GM10248 (cell line): ENCODE measurements at places on chromosomes 13 and 19.

GRCh38 chr19:18392417-18392816, 5.0 kb downstream of the LRRC25 start:
- no peak for DNase-seq

DNA sequence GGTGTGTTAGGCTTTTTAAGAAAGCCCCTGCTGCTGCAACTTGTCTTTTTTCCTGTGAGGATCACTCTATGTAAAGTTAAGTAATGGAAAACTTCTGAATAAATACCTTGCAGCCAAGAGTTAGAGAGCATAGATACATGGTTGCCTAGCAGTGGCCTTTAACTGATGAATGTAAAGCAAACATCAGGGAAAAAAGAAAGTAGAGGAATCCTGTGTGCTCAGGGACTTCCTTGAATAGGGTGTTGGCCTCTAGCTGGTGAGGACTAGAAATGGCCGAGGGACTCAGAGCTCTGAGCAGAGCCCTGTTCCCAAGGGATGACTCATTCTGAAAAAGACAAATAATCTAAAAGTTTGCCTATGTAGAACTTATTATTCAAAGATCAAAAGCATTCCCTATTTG, 135.7 kb downstream of the MIPEP start:
- no peak for DNase-seq

DNA sequence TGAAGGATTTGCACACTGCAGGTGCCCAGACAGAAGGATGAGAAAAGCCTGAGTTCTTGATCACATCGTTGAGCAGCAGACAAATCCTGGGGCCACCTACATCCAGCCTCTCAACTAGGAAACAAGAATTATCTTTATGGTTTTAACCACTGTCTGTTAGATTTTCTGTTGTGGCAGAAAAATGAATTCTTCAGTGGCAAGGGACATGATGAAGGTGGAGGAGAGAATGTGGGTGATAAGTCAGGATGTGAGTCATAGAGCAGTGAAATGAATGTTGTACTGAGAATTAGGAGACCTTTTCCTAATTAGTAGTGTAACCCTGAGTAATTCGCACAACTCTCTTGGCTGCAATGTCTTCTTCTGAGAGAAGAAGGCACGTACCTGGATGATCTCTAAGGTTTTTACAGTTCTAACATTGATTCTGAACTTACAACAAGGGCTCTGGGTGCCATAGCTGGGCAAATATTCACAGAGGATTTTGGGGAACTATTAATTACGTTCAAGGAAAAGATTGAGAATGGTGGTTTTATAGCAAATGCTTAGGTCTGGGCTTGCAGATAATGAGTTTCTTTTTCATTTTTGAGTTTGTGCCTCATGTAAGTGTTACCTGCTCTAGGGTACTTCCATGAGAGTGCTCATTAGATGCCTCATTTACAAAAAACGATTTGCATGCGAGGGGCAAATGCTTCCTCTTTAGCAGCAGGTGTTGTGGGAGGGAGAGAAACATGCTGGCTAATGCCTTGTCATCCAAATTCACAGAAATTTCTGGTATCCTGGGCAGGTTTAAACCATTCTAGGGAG, 111.0 kb upstream of the KL start:
- peak; percentile 31 for DNase-seq

- no peak for DNase-seq
Measured at GRCh38 chr19:40888191-40888590, 6.2 kb upstream of the CYP2A7 start.

GRCh38 chr19:40617961-40618360, 16.8 kb downstream of the LTBP4 start:
- DNase-seq = no peak

- no peak for DNase-seq
Measured at GRCh38 chr13:114017028-114017630, 43.3 kb upstream of the C13orf46 start.

- peak; percentile 66 for DNase-seq
Measured at GRCh38 chr19:588093-588740, 1.5 kb upstream of the HCN2 start.

DNA sequence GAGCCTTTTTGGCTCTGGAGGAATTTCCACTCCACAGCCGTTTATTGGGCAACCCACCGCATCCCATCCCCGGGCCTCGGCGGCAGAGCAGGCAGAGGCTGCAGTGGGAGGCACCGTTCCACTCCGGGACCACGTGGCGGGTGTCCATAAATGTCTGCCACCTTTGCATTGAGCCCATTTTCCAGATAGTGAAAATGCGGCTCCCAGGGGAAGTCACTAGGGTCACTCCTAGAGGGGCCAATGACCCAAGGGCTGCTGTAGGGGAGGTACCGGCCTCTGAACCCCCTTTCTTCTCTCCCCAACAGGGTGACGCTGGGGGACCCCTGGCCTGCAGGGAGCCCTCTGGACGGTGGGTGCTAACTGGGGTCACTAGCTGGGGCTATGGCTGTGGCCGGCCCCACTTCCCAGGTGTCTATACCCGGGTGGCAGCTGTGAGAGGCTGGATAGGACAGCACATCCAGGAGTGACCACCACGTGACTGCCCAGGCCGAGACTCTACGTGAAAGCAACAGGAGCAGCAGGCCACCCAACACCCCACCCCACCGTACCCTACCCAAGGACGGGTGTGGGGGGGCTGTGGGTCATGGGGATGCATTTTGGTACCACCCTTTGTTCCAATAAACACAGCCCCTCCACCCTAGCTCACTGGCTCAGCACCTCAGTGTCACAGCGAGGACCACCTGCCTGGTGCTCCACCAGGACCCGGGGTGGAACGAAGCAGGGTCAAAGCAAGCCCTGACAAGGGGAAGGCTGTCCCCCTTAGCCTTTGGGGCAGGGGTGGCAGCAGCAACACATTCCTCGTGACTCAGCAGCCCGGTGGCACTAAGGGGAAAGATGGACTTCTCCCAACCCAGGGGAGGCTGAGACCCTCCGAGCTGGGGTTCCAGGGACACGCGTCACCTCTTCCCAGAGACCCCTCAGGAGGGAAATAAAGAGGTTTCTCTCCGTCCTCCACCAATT, 1.5 kb downstream of the TIMM13 start:
- DNase-seq = no peak

DNA sequence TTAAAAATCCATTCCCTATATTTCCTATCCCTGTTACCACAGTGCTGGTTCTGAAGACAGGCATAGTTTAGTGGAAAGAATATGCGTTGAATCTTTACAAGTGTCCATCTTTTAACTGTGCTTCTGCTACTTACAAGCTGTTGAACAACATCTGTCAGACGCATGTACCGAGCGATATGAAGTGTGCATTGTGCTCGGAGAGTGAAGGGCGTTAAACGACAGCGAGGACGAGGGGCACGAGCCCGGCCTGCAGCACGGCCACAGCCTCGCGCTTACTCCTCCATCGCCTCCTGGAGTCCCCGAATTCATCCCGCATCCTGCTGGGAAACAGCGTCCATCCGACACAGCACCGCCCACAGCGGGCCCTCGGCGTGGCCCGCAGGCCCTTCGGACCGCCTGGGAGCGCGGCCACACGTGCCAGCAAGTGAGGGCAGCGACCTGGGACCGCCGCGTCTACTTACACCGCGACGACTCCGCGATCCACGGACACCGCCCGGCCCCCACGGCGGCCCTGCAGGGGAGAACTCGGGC, 514 bp downstream of the PCID2 start:
- DNase-seq = no peak

GRCh38 chr13:40193286-40194223, 472.9 kb downstream of the FOXO1 start:
- DNase-seq = no peak

DNA sequence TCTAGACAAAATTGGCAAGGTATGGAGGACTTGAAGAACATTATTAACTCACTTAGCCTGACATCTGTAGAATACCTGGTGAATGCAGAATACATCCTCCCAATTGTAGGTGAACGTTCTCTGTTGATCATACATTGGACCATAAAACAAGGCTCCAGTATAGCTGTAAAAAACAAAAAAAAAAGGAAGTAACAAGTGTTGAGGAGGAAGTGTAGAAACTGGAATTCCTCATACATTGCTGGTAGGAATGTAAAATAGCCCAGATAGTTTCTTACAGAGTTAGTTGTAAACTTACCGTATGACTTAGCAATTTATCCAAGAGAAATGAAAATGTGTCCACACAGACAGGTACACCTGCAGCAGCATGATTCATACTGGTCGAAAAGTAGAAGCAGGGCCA, 44.8 kb downstream of the TSSK6 start:
- DNase-seq = no peak

GRCh38 chr19:32404213-32404932, 1.2 kb upstream of the DPY19L3 start:
- no peak for DNase-seq

- DNase-seq = no peak
Measured at GRCh38 chr19:12494260-12494860, 9.7 kb upstream of the ZNF709 start.

DNA sequence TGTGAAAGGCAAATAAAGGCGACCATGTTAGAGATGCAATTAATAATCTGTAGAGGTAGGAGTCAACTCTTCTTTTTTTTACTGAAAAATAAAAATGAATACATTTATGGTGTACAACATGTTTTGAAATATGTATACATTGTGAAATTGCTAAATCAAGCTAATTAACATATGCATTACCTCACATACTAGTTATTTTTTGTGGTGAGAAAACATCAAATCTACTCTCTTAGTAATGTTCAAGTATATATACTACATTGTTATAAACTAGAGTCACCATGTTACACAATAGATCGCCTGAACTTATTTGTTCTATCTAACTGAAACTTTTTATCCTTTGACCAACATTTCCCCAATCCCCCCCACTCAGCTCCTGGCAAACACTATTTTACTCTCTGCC, 143.2 kb downstream of the POU4F1 start:
- DNase-seq = no peak

- DNase-seq = no peak
Measured at GRCh38 chr13:20305587-20305986, 73.5 kb upstream of the GJB6 start.

DNA sequence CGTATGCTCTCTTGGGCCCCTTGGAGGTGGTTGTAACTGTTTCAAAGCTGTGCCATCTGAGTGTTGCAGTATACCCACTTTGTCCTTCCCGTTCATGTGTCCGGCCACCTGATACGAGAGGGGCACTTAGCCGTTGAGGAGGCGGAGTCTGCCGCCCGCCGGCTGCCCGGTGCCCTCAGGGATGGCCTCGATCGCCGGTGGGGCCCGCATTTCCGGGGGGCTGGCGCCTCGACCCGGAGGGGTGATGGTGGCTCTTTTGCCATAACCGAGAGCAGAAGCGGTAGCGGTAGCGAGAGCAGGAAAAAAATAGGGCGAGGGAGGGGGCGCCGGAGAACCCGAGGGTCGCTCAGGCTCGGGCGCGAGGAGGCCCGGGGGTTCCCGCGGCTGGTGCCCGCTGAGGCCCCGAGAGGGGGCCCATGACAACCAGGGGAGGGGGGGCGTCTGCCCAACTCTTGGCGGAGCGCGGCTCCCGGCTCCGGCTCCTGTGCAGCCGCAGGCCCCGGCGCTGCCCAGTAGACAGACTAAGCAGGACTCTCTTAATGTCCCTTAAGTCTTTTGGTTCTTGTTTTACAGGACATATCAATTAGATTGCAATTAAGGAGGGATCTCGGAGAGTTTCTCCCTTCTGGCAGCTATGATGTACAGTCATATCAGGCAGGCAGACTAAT, 342.7 kb upstream of the SGCG start:
- no peak for DNase-seq

DNA sequence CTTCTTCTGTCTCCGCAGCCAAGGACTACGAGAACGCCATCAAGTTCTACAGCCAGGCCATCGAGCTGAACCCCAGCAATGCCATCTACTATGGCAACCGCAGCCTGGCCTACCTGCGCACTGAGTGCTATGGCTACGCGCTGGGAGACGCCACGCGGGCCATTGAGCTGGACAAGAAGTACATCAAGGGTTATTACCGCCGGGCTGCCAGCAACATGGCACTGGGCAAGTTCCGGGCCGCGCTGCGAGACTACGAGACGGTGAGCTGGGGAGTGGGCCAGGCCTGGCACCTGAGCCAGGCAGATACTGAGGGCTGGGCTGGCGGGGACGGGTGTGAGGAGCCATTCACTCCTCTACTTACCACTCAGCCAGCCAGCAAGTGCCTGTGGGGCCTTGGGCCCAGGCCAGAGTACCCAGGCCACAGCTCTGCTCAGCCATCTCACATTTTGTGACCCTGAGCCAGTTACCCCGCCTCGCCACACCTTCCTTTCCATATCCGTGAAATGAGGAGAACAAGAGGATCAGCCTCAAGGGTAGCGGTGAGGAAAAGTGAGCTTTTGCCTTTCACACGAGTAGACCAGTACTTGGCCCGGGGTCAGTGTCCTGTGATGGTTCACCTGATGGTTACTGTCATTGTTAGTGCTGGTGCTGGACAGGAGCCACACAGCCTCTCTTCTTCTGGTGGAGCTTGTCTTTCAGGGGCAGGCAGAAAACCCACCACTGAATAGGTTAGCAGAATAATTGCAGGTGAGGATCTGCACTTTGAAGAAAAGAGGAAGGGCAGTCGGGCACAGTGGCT, 7.0 kb downstream of the PPP5C start:
- no peak for DNase-seq

DNA sequence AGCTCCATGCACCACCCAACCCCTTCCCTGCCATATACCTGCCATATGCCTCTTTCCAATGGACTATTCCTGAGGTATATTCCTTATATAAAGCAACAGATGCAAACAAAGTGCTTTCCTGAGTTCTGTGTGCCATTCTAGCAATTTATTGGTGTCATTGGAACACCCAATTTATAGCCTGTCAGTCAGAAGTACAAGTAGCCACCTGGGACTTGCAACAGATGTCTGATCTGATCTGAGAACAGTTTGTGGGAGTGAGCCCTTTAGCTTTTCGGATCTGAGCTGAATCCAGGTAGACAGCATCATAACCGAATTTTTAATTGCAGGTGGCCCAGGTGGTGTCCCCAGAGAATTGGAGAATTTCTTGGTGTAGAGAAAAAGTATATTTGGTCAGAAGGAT, 963 bp upstream of the FPR3 start:
- no peak for DNase-seq

GRCh38 chr19:5150902-5151741, 182.2 kb downstream of the KDM4B start:
- DNase-seq = no peak

- DNase-seq = no peak
Measured at GRCh38 chr19:16377521-16377920, 52.9 kb downstream of the KLF2 start.

DNA sequence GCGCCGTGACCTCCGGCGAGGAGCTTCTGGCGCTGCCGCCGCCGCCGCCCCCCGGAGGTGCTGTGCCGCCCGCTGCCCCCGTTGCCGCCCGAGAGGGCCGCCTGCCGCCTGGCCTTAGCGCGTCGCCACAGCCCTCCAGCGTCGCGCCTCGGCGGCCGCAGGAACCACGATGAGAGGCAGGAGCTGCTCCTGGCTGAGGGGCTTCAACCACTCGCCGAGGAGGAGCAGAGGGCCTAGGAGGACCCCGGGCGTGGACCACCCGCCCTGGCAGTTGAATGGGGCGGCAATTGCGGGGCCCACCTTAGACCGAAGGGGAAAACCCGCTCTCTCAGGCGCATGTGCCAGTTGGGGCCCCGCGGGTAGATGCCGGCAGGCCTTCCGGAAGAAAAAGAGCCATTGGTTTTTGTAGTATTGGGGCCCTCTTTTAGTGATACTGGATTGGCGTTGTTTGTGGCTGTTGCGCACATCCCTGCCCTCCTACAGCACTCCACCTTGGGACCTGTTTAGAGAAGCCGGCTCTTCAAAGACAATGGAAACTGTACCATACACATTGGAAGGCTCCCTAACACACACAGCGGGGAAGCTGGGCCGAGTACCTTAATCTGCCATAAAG, 4.8 kb downstream of the PDX1 start:
- peak; percentile 24 for DNase-seq
